ENCODE measurements at places on chromosomes 7 and 10. TPM values are rescaled to one million over a fixed set of nuclear protein-coding genes. Genes with fewer than 3 reads are reported as not detected.
A peak's percentile ranks its signal among the peaks of the same experiment; 100 is the strongest.

- no peaks in the 10 kb centered on the region for H3K27me3 ChIP-seq
- peak overlapping the region; percentile 38 for H3K4me3 ChIP-seq
- peaks cover 32% of the 10 kb centered on the region for H3K4me1 ChIP-seq
- no peaks in the 10 kb centered on the region for H3K36me3 ChIP-seq
- DNase-seq: no peak
- peak overlapping the region; percentile 67 for H3K27ac ChIP-seq
Observed at GRCh38 chr10:87547734-87548311, 43.1 kb downstream of the MINPP1 start.

DNA sequence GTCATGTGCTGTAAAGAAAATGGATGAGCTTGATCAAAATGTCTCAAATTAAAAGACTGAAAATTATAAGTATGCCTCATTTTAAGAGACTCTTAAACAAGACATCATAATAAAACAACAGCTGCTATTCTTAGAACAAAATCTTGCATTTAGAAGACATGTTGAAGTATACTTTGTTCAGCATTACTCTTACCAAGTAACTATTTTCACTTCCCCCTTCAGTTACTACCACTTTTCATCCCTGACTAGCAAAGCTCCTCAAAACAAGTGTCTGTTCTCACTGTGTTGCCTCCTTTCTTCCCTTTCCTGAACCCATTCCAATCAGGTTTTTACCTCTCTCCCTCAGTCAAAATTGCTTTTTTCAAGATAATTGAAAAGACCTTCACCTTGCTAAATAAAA is 31.6 kb downstream of the ELAPOR2 start:
- no peak overlapping the region for H3K27ac ChIP-seq
- no peaks in the 10 kb centered on the region for H3K4me1 ChIP-seq
- H3K4me3 ChIP-seq: no peak overlapping the region
- no peaks in the 10 kb centered on the region for H3K27me3 ChIP-seq
- H3K36me3 ChIP-seq: no peaks in the 10 kb centered on the region

The ERVW-1 gene
- not detected for total RNA-seq

- no peak overlapping the region for H3K4me3 ChIP-seq
- H3K36me3 ChIP-seq: peaks cover 18% of the 10 kb centered on the region
- peaks cover 24% of the 10 kb centered on the region for H3K4me1 ChIP-seq
- H3K27ac ChIP-seq: no peak overlapping the region
- DNase-seq: no peak
Observed at GRCh38 chr7:116249969-116250553, 39.7 kb downstream of the TES start.

DNA sequence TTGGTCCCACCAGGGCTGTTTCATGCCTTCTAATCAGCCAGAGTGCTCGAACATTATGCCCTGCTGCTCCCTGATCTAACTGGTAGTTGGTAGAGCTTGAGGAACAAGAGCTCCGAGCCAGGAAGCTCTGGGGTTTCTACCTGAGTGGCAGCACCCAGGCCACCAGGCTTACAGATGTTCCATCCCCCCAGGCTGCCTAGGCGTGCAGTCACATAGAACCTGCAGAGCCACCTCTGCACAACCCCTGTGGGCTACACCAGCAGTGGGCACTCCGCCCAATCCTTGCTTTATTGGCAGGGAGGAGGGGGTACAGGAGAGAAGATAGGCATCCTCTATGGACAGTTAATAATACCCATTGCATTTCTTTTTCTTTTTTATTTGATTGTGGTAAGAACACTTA is 21.8 kb downstream of the MAP3K8 start:
- DNase-seq: no peak
- no peaks in the 10 kb centered on the region for H3K27me3 ChIP-seq

GRCh38 chr7:21898265-21898930 is 47.3 kb downstream of the CDCA7L start:
- DNase-seq: no peak
- no peak overlapping the region for H3K4me3 ChIP-seq
- H3K4me1 ChIP-seq: no peaks in the 10 kb centered on the region
- H3K27me3 ChIP-seq: no peaks in the 10 kb centered on the region
- no peaks in the 10 kb centered on the region for H3K36me3 ChIP-seq

DNA sequence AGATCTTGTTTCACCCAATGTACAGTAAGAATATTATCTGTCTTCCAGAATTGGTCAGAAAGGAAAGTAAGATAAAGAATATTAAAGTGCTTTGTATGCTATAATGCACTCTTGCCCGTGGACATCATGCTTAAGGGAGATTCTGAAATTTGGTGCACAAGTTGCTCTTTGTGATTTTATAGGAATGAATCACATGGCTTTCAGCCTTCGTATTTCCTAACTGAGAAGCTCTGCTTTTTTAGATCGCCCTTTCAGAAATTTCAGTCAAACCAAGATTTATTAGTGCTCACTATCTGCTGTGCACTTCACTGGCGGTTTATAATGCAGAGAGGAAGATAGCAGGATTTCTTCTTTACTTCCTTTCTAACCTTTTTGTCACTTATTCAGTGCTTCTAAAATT is 1248.5 kb upstream of the LRRN3 start:
- H3K36me3 ChIP-seq: no peaks in the 10 kb centered on the region
- H3K4me1 ChIP-seq: no peaks in the 10 kb centered on the region
- no peak overlapping the region for H3K4me3 ChIP-seq
- DNase-seq: no peak
- H3K27ac ChIP-seq: no peak overlapping the region

The IGF2BP3 gene
- 8.1 TPM for total RNA-seq

The IFIT1 gene
- 9.0 TPM for total RNA-seq

The MCU gene
- total RNA-seq: 24.6 TPM

The PON1 gene
- not detected for total RNA-seq

The TSPAN33 gene
- total RNA-seq: 6.3 TPM

The RHBDD2 gene
- 36.5 TPM for total RNA-seq

- no peak for DNase-seq
- H3K27me3 ChIP-seq: no peaks in the 10 kb centered on the region
- H3K27ac ChIP-seq: no peak overlapping the region
Observed at GRCh38 chr10:97888641-97889262, 39.1 kb downstream of the GOLGA7B start.

DNA sequence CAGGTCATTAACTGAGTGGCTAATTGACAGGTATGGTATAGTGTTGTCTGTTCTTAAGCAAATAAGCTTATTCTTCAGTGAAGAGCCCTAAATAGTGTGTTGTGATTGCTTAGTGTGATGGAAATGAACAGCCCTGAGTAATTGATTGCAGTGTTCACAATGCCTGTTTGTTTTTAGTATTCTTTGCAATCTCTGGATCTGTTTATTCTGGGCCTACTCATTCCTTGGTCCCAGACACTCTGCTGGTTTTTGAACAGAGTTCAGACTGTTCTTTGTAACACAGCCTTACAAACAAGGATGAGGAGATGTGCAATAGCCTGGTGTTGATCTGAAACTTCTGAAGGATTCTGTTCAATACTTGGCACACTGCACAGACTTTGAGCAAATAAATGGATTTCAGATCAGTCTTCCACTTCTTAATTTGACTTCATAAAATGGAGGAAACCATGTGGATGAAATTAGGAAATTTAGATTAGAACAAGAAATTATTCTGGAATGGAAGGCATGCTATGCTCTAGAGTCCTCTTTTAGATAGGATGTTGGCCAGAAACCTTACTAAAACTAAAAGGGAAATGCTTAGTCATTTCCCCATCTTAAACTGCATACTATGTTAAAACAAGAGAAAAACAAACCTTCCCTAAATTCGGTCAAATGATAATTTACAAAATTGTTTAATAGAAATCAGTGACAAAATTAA is 444.2 kb upstream of the SEMA3D start:
- no peaks in the 10 kb centered on the region for H3K27me3 ChIP-seq
- H3K4me1 ChIP-seq: peaks cover 3% of the 10 kb centered on the region
- H3K36me3 ChIP-seq: no peaks in the 10 kb centered on the region
- no peak for DNase-seq

GRCh38 chr10:91090761-91091529 is 129.5 kb upstream of the PCGF5 start:
- H3K4me1 ChIP-seq: peaks cover 12% of the 10 kb centered on the region
- no peaks in the 10 kb centered on the region for H3K27me3 ChIP-seq
- H3K36me3 ChIP-seq: no peaks in the 10 kb centered on the region
- no peak overlapping the region for H3K4me3 ChIP-seq
- peak overlapping the region; percentile 58 for H3K27ac ChIP-seq

- no peaks in the 10 kb centered on the region for H3K4me1 ChIP-seq
- no peaks in the 10 kb centered on the region for H3K27me3 ChIP-seq
- DNase-seq: no peak
- H3K36me3 ChIP-seq: no peaks in the 10 kb centered on the region
- no peak overlapping the region for H3K27ac ChIP-seq
Observed at GRCh38 chr7:70354409-70355169, 756.3 kb downstream of the AUTS2 start.

DNA sequence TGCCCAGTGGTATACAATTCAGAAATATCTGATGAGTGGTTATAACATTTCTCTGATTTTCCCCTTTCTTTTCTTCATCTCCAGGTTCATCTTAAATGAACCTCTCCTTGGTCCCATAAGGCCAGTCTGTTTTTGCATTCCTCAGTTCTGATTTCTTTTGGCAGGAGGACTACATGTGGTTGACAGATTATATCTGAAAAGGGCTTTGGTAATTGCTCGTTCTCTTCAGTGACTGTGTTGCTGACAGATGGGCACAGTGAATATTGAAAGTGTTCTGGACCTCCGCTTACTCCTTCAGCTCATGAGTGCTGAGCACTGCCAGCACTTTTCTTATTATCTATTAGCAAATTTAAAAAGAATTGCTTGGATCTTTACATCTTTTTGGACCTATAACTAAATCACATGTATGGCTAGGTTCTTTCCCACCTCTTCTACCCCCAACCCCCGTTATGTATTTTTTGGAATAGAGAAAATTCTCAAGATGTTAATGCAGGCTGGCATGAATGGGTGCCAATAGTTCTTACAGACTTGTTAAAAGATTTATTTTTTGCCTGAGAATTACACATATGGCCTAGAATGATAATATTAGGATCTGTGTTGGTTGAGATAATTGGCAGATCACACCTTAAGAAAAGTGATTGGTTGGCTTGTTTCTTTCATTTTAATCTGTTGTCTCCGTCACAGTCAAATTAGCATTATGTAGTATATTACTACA is 323.0 kb downstream of the EXOC4 start:
- H3K4me1 ChIP-seq: no peaks in the 10 kb centered on the region
- H3K36me3 ChIP-seq: no peaks in the 10 kb centered on the region
- no peak overlapping the region for H3K4me3 ChIP-seq

DNA sequence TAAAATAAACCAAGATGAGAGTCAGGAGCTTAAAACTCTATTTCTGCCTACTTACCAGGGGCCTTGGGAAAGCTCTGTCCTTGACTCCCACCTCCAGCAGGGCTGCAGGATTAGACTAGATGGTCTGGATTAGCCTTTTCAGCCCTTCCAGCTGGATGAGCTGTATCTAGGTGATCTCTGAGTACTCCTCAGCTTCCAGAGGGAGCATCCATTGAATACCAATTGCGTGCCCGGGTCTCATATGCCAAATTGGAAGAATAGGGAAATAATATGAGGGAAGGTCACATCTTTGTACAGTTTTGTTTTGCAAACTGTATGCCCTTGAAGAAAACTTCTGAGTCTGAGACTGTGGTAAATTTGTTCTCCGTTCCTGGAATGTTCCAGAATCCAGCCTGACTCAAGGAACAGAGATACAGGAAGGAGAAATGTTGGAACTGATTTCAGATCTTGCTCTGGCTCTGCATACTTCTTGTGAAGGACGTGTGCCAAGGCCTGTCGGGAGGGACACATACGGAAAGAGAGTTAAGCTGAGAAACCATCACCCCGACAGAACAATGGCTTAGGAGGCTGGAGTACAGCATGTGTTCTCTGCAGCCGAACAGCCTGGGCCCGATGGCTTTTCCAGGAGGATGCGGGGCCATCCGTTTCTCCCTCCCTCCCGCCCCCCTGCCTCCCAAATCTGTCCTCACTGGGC is 44.9 kb downstream of the MINDY4 start:
- peak overlapping the region; percentile 6 for H3K4me3 ChIP-seq
- peak overlapping the region; percentile 99 for H3K27ac ChIP-seq
- H3K27me3 ChIP-seq: no peaks in the 10 kb centered on the region

DNA sequence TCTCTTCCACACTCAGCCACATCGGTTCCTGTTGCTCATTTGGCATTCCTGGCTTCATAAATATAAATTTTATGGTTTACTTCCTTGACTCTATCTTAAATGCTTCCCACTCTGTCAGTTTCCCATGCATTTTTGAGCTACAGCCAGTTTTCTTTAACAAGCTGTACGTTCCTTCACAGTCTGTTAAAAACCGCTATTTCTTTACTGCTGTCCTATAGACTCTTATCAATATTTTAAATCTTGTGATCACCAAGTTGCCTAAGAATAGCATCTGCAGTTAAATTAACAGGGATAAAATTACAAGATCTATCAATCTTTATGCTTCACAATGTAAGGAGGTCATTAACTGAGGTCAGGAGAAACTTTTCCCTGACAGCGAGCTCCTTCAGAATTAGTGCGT is 103.1 kb upstream of the RHOBTB1 start:
- H3K36me3 ChIP-seq: no peaks in the 10 kb centered on the region
- H3K27ac ChIP-seq: no peak overlapping the region
- DNase-seq: no peak
- no peaks in the 10 kb centered on the region for H3K27me3 ChIP-seq
- no peaks in the 10 kb centered on the region for H3K4me1 ChIP-seq

GRCh38 chr7:132393789-132394261 is 182.4 kb downstream of the PLXNA4 start:
- no peaks in the 10 kb centered on the region for H3K27me3 ChIP-seq
- peaks cover 38% of the 10 kb centered on the region for H3K4me1 ChIP-seq
- H3K36me3 ChIP-seq: no peaks in the 10 kb centered on the region
- peak overlapping the region; percentile 51 for H3K27ac ChIP-seq
- no peak overlapping the region for H3K4me3 ChIP-seq

GRCh38 chr10:22285130-22285529 is 31.1 kb upstream of the COMMD3 start:
- H3K4me1 ChIP-seq: no peaks in the 10 kb centered on the region
- no peak for DNase-seq
- no peak overlapping the region for H3K4me3 ChIP-seq
- H3K27ac ChIP-seq: no peak overlapping the region
- no peaks in the 10 kb centered on the region for H3K27me3 ChIP-seq
- H3K36me3 ChIP-seq: no peaks in the 10 kb centered on the region

GRCh38 chr10:44939691-44940401 is 19.8 kb upstream of the RASSF4 start:
- peaks cover 14% of the 10 kb centered on the region for H3K4me1 ChIP-seq
- H3K27me3 ChIP-seq: no peaks in the 10 kb centered on the region
- no peak overlapping the region for H3K4me3 ChIP-seq
- no peak overlapping the region for H3K27ac ChIP-seq
- no peak for DNase-seq

Measured in thoracic aorta (tissue), 2 donors.